AG09309 (cell line): ENCODE measurements at places on chromosomes 2 and 18.

GRCh38 chr2:174778085-174778981, 14.1 kb upstream of the CHRNA1 start:
- DNase-seq: peak; percentile 98

GRCh38 chr2:230956827-230957755, 32.0 kb upstream of the GPR55 start:
- DNase-seq: no peak

- DNase-seq: no peak
Measured at GRCh38 chr2:110731064-110731463, 1.3 kb upstream of the ACOXL start.

GRCh38 chr2:239195318-239195871, 205.4 kb downstream of the HDAC4 start:
- no peak for DNase-seq

DNA sequence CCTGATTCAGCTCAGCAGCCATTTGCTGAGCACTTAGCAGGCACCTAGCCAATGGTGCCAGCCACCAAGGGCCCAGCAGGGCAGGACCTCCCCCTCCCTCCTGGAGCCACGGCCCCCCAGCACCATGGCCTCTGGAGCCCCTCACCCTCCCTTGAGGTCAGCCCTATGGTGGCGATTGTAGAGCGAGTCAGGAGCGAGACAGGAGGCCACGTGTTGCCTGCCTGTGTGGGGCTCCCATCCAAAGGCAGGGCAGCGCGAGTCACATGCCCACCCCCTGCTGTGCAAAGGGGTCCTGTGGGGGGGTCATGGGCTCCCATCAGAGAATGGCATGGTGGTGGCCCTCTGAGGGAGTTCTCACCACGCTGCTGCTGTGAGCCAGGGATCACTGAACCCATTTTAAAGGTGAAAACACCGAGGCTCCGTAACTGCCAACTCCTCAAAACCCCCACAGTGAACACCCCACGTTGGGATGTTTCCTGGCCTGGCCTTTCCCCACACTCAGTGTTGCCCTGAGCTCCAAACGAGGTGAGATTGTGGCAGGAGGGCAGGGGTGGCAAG, 35.6 kb downstream of the RAMP1 start:
- no peak for DNase-seq

DNA sequence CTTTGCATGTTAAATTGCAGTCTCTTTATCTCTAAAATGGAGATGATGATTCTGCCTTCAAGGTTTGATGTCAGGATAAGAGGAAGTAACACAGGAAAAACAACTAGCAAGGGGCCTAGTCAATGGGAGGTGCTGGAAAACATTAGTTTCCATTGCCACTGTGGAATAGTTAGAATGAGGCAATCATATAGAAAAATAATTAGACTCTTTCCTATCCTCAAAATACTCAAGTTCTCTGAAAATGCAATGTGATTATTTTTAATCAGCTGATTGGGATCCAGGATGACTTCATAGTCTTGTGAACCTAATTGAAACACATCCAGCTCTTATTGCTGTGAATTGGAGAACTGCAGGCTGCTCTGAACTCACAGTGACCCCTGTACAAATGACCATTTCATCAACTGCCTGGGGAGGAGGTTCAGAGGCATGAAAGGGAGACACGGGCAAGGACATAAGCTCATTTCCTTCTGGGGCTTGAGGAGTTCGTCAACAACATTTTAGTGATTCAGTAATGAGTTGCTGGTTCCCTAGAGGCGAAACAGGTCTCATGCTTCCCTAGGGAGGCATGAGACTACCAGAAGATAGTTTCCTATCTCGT, 422.5 kb downstream of the LPIN1 start:
- peak; percentile 34 for DNase-seq

DNA sequence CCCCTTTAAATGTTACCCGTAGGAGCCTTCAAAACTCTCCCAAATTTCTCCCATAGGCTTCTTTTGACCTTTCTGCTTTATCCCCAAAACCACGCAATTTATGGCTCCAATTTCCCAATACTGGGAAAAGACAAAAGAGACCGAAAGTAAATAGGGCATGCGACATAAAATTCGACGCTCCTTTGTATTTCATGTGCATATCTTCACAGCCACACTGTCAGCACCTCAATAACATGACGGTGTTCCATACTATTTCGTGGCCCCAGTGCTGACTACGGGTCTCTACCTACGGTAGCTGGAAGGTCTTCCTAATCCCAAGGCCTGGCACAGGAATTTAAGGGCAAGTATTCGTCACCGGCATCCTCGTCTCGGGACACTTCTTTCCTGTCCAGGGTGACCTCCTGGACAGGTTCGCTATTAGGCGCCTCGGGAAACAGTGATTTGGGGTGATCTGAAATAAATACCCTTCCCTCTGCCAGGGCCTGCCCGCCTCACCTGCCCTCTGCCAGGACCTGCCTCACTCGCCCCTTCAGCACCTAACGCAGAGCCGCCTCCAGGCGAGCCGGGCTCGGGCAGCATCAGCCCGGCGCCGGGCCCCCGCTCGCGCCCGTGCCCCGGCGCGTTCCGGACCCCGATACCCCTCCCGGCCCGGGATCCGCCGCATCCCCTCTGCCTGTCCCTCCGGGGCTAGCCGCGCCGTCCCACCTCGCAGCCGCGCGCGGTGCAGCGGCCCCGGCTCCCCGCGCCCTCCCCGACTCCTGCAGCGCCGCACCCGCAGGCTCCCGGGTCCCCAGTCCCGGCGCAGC, 680 bp downstream of the DTNB start:
- DNase-seq: no peak

DNA sequence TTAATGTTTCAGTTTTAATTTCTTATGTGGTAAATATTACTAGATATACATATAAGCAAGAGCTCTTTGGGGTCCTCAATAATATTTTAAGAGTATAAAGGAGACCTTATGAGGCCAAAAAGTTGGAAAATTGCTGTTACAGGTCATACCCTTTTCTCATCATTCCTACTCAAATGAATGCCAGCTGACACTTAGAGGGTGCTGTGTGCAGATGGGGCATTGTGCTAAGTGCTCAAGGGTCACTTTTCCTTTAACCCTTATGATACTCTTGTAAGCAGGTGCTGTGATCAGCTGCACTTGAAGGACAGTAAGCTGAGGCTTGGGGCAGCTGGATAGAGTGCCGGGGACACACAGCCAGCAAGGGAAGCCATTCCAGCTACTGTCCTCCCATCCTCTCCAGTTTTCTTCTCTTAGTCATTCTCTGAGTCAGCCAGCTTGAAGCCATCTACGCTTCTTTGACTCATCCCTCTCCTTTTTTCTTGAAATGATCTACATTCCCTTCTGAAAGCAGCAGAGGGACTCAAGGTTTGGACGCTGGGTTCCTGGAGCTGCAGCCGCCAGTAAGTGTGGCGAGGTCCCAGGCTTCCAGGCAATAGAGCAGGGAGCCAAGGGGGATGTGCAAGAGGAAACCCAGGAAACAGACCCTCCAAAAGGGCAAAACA, 42.0 kb upstream of the CREB1 start:
- DNase-seq: peak; percentile 81

DNA sequence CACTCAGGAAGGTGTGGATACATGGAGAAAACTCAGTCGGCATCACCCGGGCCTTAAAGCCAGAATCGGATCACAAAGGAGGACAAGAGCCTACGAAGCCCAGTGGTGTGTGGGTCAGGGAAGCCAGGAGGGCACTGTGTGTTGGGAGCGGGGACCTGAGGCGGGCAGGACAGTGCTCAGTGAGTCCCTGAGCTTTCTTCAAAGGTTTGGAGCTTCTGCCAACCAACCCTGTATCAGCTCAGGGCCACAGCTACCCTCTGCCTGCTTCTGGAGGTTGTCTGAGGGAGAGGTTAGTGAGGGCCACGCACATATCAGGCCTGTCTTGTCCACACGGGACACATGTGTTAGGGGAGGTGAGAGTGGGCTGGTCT, 52.4 kb downstream of the DYSF start:
- no peak for DNase-seq

GRCh38 chr2:9590641-9591040, 35.0 kb upstream of the ADAM17 start:
- DNase-seq: no peak

DNA sequence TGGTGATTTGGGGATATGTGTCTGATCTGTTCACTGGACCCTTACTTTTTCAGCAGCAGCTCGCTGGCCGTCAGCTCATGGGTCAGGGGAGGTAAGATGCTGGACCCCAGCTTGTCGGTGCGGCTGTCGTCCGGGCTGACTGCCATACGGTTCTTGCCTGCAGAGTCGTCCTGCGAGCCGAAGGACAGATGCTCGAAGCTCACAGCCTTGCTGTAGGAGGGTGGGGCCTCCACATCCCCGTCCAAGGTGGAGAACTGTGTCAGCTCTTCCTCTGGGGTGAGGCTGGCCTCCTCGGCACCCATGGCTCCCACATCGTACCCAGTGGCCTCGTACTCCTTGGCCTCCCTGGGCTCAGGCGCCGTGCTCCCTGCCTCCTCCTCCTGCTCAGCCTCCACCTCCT, 179.5 kb downstream of the NAPG start:
- DNase-seq: no peak

DNA sequence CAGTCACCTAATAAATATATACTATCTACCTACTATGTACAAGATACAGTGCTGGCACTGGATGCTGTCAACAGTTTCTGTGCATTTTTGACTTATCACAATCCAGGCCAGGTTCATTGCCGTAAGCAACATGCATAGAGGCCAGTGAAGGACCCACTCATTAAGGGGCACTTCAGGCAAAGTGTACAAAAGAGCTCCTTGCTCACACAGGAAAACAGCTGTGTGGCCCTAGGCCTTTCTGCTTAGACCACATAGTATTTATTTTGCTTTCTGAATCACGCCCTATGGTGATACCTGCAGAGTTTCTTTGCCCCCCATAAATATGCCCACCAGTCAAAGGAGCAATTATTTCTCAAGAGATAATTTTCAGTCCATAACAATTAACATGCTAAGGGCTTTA, 39.6 kb upstream of the STAT4 start:
- no peak for DNase-seq

DNA sequence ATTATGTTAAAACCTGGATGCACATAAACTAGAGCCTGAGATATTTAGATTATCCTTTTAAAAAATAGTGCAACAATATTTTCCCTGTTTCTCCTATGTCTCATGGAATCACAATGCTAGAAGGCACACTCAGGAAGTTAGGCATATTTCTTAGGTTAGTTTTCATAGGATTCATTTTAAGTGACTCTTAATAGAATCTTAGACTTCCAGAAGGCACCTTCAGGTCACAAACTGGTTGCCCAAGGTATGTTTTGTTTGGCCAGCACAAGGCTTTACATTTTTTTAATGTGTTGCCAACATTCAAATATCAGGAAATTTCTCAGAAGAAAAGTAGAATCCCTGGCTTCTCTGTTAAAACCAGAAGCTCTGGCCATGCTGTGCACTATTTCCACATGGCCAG, 129.3 kb downstream of the LNPK start:
- DNase-seq: peak; percentile 23

GRCh38 chr2:144596073-144596871, 76.4 kb upstream of the ZEB2 start:
- no peak for DNase-seq

- DNase-seq: no peak
Measured at GRCh38 chr18:5840547-5840946, 54.8 kb downstream of the TMEM200C start.

DNA sequence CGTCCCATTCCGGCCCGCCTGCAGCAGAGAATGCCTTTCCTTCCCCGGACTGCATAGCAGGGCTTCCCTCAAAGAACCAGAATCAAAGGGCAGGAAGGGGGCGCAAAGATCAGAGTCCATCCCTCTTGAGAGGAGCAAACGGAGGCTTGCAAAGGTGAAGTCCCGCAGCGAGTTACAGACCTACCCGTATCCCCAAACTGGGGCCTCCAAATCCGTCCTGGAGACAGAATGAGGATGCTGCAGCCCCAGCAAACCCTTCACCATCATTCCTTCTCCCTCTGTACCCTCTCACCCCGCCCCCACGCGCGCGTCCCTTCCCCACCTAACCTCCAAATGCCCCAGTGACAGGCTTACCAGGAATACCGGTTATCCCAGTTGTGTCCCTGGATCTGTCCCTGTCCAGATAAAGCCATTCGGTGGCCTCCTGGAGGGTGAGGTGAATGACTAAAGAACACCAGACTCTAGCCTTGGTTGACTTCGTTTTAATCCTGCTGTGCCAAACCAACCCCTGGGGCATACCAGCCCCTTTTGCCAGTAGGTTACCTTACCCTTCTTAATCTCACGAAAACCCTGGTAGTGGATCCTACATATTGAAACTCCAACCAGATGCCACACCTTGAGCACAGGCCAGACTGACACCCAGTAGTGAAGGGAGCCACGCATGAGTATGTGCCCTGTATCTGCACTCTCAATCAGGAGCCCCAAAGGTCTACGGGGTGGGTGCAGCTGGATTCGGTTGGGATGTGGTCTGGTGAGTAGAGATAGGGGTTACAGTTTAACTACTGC, 961 bp upstream of the SLC40A1 start:
- no peak for DNase-seq

DNA sequence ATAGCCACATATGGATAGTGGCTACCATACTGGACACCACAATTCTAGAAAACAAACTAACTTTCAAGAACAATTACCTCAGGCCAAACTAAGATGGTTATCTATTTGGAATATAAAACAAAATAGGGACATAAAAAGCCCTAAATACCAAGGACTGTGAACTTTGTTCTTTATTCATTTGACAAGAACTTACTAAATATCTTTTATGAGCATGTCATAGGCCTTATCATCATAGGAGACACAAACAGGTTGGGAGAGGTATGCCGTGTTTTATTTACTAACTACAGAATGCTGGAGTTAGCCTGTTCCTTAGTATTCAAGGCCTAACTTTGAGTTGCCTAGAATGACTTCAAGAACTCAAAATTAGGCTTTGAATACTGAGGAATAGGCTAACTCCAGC, 32.1 kb downstream of the CCDC93 start:
- DNase-seq: no peak

- DNase-seq: no peak
Measured at GRCh38 chr18:45653090-45653489, 37.8 kb downstream of the SLC14A2 start.

DNA sequence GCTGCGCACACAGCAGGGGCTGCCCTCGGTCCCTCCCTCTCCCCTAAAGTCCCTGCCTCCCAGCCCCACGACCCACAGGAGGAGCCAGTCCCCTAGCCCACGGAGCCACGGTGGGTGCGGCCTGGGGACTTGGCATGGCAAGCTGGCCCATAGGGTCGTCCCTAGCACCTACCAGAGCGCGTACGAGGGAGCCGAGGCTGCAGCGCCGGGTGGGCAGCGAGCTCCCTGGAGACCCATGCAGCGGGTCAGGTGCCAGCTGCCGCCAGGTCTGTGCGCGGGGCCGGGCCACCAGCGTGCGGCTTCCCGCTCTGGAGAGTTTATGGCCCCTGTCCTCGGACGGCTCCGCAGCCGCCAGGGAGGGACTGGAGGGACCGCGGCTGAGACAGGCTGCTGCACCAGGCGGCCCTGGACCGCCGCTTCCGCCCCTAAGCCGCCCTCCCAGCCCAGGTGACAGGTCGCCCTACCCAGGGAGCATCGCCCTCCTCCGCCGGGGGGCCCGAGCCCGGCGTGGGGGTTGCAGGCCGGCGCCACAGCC, 273.6 kb downstream of the CCDC74A start:
- no peak for DNase-seq

GRCh38 chr18:75044296-75044695, 164.6 kb downstream of the PTGR3 start:
- DNase-seq: no peak
